ENCODE measurements at places on chromosomes 12 and 14.

GRCh38 chr12:31922341-31923062, 36.7 kb upstream of the RESF1 start:
- DNase-seq, result no peak

DNA sequence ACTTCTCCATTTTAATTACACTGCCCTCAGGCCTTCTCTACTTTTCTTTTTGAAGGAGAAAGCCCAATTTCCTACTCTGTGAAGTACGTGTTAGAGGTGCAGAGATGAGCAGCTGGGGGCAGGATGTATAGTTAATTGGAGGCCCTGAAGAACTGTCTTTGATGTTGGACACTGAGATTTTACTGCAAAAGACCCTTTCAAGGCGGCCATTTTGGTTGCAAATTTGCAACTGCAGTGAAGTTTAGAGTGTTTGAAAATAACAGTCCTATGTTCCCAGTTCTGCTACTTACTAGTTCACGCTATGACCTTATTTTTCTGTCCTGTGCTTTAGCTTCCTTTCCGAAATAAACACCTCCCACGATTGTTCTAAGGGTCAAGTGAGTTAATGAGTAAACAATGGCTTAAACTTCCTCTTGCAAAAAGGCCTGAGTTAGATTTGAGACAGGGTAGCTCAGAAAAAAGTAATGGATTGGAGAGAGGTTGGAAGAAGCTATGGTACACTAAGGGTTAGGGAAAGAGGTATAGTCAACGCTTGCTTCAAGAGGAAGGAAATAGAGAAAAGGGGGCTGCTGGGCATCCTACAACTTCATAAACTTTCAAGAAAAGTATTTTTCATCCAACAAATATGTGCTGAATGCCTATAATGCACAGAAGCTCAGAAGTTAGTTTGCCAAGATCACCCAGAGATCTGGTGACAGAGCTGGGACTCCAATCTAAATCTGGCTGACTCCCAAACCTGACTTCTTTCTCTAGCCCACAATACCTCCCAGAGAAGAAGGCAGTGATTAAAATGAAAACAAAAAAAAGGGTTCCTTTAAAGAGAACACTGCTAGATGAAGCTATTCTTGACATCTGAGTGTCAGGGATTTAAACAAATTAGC, 26.4 kb upstream of the DICER1 start:
- no peak for DNase-seq

DNA sequence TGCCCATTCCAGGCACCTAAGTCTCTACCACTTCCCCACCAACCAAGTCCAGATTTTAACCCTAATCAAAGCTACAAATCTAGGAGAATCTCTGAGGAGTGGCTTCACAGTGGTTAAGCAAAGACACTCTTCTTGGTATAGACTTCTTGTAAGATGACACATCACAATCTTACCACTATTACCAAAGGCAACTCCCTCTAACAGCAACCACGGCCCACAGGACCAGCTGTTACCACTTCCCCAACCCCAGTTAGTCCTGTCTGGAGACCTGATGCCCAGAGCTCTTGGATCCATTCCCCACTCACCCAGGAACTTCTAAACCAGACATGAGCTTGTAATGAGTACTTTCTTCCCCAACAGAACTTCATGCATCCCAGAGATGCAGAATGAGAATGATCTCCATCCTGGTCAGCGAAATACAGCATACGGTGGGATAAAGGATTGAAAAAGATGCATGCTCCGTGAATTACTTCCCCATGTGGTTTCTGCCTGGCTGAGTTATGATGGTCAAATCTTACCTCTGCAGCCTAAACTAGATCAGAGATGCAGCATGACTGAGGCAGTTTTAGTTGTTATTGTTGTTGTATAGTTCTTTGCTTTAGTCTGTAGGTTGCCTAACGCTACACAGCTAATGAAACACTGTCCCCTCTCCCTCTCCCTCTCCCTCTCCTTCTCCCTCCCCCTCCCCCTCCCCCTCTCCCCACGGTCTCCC, 87.7 kb upstream of the FOXN3 start:
- peak; percentile 33 for DNase-seq

DNA sequence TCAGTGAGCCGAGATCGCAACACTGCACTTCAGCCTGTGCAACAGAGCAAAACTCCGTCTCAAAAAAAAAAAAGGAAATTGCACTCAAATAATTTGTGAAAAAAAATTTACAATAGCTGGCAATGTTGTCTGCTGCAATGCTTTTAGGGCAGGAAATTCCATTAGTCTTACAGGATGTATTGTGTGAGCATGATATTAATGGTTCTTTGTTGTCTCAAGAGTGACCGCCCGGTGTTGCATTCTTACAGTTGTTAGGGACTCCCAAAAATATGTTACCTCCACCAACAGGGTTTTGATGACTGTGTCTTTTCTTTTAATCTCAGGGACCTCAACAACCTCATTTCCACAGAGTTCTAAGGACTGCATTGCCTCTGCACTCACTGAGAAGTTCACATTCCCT, 44.8 kb downstream of the PZP start:
- DNase-seq, result no peak

DNA sequence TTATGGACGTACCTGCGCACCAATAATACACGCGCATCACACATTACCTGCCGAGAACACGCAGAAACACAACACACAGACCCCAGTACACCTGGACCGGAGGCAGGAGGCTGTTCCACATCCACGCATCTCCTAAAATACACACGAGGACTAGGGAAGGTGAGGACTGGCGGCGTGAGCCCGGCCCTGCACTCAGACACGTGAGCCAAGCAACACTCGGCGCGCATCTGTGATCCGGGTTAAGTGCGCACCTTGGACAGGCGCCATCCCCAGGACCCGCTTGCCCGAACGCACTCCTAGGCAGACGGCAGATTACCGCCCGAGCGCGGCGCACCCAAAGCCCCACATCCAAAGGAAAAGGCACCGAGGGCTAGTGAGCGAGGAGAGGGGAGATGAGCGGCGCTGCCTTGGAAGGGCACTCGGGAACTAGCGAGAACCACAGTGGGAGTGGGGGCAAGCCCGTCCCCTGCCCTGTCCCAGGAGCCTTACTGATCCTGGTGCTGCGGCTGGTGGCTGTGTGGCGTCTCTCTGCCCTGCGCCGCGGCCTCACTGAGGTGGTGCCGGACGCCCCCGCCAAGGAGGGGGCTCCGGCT, 417 bp downstream of the GLS2 start:
- no peak for DNase-seq

GRCh38 chr14:105855246-105855892, 329.0 kb downstream of the TMEM121 start:
- no peak for DNase-seq

DNA sequence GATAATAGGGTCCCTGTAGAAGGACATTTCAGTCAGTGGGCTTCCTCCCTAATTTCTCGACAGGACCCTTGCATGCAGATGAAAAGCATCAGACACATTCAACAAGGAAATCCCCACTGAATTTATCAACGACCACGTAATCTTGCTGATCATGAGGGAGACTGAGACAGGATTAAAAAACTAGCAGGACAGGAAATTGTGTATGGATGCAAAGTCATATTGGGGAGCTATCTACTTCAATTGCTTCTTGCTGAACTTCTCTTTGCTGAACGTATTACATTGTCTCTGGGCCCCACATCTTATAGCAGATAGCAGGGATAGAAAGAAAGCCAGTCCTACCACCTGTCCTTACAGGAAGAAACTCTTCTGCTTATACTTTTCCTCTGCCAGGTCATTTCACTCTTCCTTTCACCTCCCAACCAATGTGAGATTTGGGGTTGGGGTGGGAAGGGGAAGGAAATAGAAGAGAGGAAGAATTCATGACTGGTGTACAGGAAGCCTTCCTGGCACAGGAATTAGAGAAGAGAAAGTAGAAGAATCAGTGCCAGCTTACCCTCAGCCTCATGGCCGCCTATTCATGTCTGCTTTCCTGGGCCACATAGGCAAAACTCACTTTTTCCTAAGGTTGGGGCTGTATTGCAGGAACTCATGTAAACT, 333.3 kb downstream of the ZFP36L1 start:
- DNase-seq, result no peak

DNA sequence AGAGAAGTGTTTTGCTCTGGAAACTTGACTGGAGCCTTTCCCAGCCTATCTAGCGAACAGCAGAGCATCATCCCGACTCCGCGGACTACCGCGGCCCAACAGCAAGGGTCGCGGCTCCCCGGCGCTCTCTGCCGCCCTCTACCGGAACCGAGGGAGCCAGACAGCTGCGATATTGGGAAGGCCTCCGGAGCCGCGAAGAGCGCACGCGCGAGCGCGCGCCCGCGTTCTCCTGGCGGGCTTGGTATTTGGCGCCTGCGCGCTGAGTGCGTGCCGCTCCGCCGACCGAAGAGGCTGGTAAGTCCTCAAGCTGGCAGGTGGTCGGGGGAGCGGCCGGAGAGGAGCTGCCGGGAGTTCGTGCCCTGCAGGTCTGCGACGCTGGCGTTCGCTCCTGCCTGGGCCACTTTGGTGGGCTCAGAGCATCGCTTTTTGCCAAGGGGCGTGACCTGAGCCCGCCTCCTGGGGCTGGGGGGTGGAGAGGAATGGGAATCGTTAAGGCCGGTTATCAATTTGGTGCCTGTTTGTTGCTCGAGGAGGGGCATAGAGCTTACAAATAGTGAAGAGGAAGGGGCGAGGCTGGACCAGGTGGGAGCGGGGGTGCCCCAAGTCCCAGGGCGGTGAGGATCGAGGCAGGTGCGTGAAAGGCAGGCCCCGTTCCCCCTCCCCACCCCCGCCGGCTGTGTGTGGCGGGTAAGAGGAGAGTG, at the start of gene TMEM106C:
Gene TMEM106C (plus strand): TSS at position 257 of the 701 bp plus-strand sequence. CDS start 641 bp downstream, outside the sequence.
- DNase-seq, result peak; percentile 70

- no peak for DNase-seq
Measured at GRCh38 chr14:59827401-59827800, 43.2 kb downstream of the RTN1 start.

DNA sequence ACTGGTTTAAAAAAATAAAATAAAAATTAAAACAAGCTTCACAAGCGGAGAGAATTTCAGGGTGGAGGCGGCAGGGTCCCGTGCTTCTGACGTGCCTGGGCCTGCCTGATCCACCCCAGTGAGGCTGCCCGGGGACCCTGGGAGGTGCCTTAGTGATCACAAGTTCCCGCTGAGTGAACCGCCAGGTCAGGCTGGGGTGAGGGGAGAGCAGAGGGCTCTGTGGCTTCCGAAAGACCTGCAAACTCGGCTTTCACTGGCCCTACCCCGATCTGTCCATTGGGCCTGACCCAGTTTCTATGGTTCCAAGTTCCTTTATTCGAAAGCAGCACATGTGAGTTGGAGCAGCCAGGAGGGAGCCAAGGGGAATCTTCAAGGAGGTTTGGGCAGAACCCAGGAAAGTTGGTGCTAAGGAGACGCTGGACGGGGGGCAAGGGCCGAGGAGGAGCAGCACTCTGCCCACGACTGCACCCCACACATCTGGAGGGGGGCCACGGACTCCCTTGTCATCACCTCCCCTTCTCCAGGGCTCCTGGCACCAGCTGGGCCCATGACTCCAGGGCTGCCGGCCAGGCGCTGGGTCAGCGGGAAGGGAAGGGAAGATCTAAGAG, 12.9 kb downstream of the MMP14 start:
- no peak for DNase-seq

- DNase-seq, result peak; percentile 32
Measured at GRCh38 chr14:65658202-65658601, 245.7 kb downstream of the FUT8 start.

DNA sequence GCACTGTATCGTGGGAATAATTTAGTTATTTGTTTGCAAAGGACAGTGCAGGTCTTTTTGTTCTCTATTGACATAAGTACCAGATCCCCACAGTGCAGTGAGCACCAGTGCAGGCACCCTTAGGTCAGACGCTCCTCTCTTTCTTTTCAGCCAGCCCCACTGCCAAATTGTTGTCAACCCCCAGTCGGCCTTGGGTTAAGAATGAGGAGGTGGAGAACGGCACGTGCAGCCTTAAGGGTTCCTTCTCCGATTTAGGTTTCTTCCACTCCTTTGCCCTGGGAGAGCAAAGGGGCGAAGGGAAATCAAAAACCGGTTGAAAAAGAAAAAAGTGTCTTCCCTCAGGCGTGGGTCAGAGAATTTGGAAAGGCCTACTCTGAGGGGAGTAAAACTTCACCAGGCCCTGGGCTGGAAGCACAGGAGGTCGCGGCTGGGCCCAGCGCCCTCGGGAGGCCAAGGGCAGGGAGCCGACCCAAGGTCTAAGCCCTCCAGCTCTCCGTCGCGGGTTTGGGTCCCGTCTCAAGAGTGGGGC, 4.3 kb downstream of the PAX9 start:
- no peak for DNase-seq

DNA sequence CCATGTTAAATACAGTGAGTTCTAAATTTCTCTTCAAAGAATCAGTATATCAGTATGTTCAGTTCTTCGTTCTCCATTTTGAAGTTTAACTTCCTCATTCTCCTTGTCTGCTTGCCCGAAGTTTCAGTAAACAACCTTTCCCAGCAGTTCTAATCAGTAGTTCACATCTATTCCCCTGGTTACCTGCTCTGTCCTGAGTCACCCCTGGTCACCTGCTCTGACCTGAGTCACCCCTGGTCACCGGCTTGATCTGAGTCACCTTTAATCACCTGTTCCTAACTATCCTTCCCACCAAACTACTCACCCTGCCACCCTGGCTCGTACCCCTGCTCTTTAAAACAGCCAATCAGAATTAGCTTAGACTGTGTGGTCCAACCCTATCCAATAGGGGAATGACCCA, 9.4 kb upstream of the OR10G3 start:
- DNase-seq, result no peak

DNA sequence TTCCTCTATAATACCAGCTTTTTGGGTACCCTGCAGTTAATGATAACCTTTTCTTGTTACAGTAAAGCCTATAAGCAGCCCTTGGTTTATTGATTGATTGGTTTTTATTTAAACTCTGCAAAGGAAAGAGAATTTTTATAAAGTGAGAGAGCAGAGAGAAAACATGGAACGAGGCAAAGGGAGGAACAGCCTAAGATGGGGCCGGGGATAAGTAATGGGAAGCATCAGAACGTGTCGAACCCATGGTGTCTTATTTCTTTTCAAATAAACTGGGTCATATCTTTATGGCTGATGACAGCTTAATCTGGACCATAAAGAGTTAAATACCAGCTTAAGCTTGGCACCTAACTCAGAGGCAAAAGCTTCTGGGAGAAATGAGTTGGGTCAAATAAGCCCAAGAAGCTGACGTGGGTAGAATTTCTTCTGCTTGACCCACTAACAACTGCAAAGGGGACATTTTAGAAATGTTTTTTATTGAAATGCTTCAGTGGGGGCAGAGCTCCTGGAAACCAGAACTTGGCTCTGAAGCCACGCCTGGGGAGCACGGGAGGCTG, 12.0 kb upstream of the C14orf93 start:
- no peak for DNase-seq

GRCh38 chr12:119802472-119802871, 74.6 kb downstream of the CIT start:
- DNase-seq, result peak; percentile 48

- no peak for DNase-seq
Measured at GRCh38 chr12:52295663-52296062, 4.3 kb upstream of the KRT81 start.

- DNase-seq, result no peak
Measured at GRCh38 chr14:54333511-54333910, 63.3 kb upstream of the CDKN3 start.
